ENCODE measurements at places on chromosomes 3 and 15. TPM values are rescaled to one million over a fixed set of nuclear protein-coding genes. Genes with fewer than 3 reads are reported as not detected.

GRCh38 chr15:41967506-41968206, 4.7 kb downstream of the EHD4 start:
- no peak for DNase-seq

DNA sequence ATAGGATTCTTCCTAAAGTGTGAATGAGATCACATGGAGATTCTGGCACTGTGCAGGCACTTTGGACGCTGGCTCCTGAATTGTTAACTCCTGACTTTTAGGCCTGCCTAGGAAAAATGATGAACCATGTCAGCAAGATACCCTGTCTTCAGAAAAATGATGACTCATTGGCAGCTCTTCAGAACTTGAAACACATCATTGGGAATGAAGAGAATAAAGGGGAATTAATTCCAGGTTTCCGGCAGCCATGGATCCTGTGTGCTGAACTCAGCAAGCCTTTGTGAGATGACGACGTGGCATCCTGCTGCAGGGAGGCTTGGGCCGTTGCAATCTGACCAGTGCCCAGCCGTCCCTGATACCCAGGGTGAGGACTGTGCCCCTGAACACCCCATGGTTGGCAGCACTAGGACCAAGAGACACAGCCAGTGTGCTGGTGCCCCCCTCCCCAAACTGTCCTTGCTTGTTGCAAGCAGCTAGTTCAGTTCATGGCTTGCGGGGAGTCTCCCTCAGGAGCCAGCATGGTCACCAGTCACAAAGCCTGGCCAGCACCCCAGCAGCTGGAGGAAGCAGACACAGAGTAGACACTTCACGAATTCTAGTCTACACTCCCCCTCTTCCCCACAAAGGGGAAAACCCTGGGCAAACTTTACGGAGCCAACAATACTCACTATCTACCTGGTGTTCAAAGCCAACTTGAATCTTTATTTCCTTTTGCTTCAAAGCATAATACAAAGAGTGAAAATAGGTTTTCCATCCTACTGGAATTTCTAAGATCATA, 7.8 kb upstream of the LIPC start:
- DNase-seq: no peak

The CDCP1 gene
- 0.12 TPM for total RNA-seq

GRCh38 chr3:126798521-126798920, 94.5 kb downstream of the CHCHD6 start:
- DNase-seq: no peak

GRCh38 chr3:25171118-25171807, 256.8 kb upstream of the RARB start:
- DNase-seq: no peak

DNA sequence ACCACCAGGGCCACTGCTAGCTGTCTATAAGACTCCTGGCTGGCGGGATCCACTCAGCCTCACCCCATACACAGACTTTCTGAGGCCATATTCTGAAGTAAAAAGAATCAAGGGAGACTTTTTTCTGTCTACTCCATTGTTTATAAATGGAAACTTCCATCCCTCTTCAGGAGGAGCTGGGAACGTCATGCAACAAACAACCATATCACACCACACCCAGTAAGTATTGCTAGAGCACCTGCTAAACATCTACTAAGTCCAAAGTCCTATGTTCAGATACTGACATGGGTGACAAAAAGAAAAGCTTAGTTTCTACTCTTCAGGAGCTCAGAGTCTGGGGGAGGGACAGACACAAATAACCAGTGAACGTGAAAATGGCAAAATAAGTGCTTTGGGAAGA, 324.8 kb upstream of the ONECUT1 start:
- DNase-seq: no peak

The FEZF2 gene
- total RNA-seq: not detected

- peak; percentile 22 for DNase-seq
Measured at GRCh38 chr3:10116138-10116460, 624 bp downstream of the BRK1 start.

- no peak for DNase-seq
Measured at GRCh38 chr15:62935300-62936081, 107.1 kb upstream of the TPM1 start.

The COL8A1 gene
- 24.3 TPM for total RNA-seq

GRCh38 chr3:14581334-14582044, 41.3 kb upstream of the GRIP2 start:
- no peak for DNase-seq

All from H4 (cell line).